ENCODE measurements at places on chromosomes 3 and 15.

DNA sequence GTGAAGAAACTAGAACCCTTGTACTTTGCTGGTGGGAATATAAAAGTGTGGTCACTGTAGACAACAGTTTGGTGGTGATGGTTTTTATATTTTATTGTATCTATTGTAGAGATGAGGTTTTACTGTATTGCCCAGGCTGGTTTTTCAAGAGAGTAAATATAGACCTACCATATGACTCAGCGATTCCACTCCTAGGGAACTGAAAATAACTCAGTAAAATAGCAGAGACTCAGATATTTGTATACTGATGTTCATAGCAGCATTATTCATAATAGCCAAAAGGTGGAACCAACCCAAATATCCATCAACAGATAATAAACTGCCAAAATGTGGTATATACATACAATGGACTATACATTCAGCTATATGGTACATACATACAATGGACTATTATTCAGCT, 68.8 kb upstream of the IL12A start:
- DNase-seq = no peak

DNA sequence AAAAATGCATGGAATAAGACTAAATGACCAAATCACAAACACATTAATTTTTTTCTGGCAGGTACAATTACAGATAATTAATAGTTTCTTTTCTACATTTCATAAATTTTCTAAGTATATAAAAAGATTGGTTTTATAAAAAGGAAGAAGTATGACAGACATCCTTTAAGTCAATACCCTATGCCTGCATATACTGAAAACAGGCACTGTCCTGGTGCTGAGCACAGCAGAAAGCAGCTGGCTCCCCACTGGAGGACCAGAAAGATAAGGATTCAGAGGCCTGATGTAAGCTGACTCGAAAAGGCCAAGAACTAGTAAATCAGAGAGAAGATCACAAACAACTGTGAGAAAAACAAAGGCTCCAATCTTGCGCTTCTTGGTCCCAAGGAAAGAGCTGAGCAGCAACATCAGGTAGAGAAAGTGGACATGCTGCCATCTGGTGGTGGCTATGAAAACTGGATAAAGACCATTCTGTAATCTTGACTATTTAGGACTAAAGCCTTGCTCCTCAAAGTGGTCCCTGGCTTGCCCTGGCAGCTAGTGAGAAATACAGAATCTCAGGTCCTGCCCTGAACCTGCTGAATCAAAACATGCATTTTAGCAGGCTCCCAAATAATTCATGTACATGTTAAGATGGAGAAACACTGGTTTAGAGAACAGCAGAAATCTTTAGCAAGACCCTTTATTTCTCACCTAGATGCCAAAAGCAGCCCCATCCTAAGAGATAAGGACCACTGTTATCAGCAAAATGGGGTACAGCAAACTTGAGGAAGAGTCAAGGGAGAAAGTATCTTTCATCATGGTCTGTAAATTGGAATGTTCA, 76.0 kb downstream of the TRANK1 start:
- DNase-seq = peak; percentile 53

DNA sequence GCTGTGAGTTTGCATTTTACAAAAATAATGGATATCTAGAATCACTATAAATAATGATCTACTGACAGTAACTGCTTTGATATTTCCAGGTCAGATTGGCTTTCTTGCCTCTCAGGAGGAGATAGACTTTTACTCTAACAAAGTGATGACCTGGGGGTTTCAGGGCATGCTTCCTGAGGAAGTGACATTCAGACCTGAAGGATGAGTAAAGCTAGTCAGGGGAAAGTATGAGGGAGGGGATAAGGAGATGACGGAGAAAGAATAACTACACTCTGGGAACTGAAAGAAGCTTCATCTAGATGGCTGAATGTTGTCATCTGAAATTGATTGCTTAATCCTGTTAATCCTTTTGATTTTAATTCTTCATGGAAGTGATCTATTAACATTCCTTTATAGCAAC, 32.2 kb downstream of the ARMC8 start:
- no peak for DNase-seq

DNA sequence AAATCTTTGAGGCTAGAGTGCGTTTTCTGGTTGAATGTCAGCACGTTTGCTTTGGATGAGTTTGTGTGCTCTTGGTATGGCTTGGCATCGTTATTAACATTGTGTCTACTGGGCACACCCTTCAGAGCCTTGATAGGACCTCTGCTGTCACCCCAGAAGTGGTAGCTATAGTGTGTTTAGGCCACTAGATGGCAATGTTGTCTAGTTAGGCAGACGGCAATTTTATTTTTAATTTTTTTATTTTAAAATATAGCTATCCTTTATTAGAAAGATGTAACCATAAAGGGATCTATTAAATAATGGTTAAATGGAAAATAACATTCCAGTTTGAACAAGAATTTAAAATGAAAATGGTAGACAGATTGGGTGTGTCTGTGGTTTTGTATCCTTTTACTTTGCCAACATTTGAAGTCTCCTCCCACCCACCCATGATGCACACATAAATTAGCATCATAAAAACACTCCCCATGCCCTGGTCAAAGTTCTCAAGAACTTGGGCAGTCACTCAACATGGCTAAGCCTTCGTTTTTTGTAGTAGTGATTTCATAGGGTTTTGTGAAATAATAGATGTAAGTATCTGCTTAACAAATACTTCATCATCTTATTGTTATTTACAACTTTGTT, 200.7 kb downstream of the KCNH8 start:
- no peak for DNase-seq

GRCh38 chr3:189898559-189899153, 222.0 kb downstream of the P3H2 start:
- DNase-seq = no peak
